ENCODE measurements at places on chromosomes 3 and 15. TPM values are rescaled to one million over a fixed set of nuclear protein-coding genes. Genes with fewer than 3 reads are reported as not detected.
A peak's percentile ranks its signal among the peaks of the same experiment; 100 is the strongest.

DNA sequence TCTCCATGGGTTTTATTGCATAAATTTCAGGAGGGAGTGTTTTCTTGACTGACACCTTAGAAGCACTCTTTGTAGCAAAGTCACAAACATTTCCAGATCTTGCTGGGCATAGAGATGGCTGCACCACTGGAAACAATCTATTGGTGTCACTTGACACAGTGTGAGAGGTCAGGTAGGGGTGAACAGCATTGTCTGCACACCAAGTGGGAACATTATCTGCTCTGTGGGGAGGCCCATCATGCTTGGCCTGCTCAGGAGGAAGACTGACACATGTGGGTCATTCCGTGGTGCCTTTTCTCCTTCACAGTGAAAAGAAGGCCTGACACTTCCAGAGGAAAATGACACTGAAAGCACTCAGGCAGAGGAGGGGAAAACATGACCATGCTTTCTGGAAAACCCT lies 149.9 kb upstream of the GALNT15 start:
- DNase-seq: no peak

GRCh38 chr3:127263037-127263436 lies 24.8 kb downstream of the PRR20G start:
- DNase-seq: no peak

- peak; percentile 7 for DNase-seq
These were observed 394.1 kb downstream of the SOX2 start for GRCh38 chr3:182105875-182106274.

GRCh38 chr3:66386925-66387650 lies 113.7 kb downstream of the LRIG1 start:
- DNase-seq: peak; percentile 49

DNA sequence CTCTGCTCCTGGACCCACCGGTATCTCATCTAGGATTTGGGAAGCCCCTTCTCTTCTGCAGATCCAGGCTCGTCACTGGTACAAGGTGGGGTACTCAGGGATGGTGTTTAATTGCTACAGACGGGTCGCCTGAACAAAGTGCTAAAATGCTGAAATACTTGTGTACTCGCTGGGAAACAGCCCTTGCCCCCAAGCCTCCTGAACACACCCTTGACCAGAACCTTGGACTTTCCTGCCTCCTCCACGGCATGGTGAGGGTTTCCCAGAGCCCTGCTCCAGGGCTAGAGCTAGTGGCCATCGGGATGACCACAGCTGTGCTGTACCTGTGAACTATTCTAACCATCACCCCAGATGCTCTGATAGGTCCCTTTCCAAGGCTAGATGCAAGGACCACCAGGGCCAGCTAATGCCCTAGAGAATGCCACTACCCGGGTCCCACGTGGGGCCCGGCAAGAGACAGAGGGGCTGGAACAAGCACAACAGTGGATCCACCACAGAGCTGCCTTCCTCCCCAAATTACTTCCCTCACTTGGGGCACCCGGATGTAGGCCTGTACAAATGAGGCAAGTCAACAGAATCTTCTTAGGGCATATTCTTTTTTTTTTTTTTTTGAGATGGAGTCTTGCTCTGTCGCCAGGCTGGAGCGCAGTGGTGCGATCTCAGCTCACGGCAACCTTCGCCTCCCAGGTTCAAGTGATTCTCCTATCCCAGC lies 267.3 kb downstream of the FOXP1 start:
- no peak for DNase-seq

The OXTR gene
- total RNA-seq: 18.2 TPM

- no peak for DNase-seq
These were observed 38.1 kb downstream of the PLSCR2 start for GRCh38 chr3:146431240-146431639.

The GOLGA6B gene
- not detected for total RNA-seq

GRCh38 chr3:68919000-68919399 lies 13.3 kb downstream of the TAFA4 start:
- peak; percentile 21 for DNase-seq

The LDHAL6B gene
- total RNA-seq: not detected

DNA sequence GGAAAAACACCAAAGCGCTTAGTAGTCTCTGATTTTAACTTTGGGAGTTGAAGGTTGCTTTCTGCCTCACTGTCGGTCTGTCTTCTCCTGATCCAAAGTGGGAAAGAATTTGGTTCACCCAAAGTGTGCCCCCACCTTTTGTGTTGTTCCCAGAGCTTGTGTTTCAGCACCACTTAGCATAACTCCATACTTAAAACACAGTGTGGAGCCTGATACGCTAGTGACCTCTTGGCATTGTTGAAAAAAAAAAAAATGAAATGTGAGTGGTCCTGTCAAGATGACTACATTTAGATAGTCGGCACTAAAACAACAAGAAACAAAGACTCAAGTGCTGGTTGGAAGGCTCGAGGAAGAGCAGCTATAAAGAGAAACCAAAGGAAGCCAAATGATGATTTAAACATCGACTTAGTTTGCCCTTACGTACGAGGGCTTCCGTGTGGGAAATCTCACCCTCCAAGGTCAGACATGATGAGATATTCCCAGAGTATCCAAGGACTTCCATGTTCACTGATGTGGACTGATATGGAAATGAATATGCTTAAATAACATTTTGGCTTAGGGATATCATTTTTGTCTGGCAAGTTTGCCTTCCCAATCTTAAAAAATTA lies 178.8 kb downstream of the MEIS2 start:
- no peak for DNase-seq

All from LHCN-M2 (cell line).